ENCODE measurements at places on chromosomes 13 and 19. TPM values are rescaled to one million over a fixed set of nuclear protein-coding genes. Genes with fewer than 3 reads are reported as not detected.

GRCh38 chr13:63311587-63311986, 1895.9 kb upstream of the PCDH20 start:
- DNase-seq, result no peak

DNA sequence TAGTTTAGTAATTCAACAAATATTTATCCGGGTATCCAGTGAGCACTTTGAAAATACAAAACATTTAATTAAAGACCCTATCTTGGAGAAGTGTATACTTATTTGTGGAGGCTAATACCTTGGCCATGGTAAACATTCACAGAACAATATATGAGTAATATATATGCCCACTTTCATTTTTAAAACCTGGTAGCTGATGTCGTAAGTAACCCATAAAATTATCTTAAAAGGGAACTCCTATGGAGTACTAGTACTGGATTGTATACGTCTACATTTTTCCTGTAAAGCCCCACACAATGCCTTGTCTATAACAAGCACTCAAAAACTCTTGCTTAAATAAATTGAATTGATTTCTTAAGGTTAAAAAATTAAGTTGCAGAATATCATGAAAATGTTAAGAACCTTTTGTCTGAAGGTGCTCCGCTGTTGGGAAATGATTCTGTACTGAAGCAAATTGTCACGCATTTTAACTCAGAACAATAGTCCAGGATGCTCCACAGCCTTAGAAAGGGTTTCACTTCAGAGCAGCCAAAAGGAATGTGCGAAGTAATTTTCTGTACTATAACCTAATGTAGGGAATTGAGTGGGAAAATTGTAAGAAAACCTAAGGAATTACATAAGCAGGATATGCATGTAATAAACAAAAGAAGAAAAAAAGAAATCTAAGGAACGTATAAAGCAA, 58.9 kb upstream of the C1QTNF9 start:
- no peak for DNase-seq

DNA sequence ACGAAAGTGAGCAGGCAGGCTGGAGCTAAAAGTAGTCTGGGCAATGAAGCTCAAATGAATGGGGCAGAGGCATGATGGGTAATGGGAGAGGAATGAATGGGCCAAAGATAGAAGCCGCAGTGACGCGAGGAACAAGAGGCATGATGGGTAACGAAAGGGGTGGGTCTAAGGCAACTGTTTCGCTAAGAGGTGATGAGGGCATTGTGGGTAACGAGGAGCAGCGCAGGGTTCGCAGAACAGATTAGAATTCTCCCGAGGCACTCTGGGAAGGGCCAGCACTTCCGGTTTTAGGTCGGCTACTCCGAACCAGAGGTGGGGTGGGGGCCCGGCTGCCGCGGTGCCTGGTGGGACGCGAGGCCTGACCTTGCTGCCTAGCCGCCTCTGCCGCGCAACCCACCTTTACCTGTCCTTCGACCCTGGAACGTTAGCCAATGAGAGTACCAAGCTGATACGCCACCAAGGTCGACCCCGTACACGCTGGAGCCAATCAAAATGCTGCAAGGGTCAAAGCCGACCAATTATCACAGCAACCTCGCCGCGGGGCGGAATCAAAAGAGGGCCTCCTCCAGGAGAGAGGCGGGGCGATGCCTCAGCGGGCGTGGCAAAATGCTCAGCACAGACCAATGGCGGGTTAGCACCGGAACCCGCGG, 563 bp upstream of the TOMM40 start:
- peak; percentile 100 for DNase-seq

GRCh38 chr13:43872181-43872580, 7.4 kb downstream of the CCDC122 start:
- peak; percentile 2 for DNase-seq

DNA sequence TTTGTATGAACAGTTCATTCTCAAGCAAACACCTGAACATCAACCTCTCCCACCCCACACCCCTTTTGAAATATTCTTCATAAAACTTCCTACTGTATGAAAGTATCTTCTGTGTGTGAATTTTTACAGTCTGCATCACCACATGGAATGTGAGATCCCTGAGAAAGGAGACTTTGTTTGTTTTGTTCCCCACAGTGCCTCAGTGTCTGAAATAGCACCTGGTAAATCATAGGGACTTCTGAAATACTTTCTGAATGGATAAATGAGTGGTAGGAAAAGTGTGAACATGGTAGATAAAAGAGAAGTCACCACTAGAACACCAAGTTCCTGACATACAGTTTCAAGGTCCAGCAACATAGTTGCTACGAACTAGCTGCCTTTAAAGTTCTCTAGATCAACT, 1071.2 kb downstream of the EFNB2 start:
- DNase-seq, result no peak

DNA sequence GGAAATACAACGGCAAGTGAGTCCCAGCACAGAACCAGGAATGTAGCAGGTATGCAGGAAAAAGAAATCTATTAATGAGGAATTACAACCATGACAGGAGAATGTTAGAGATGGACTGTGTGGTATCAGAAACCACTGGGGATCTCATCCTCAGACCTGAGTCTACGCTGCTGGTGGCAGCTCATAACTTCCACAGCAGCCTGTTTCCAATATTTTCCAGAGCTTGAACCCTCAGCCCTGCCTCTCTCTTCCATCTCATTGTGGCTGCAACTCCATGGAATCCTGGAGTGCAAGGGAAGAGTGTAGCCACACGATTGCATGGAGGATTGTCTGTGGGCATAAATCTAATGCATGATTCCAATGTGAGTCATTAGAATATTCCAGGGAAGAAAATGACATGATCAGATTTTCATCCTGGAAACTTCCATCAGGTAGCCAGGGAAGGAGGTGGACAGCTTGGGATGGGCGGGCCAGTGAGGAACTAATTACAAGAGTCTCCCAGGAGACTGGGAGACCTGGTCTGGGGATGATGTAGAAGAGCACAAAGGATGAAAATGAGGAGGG, 14.9 kb downstream of the PLA2G4C start:
- DNase-seq, result no peak

GRCh38 chr19:53554804-53555203, 16.9 kb downstream of the ZNF331 start:
- DNase-seq, result no peak

GRCh38 chr13:65710514-65710913, 1519.6 kb downstream of the PCDH9 start:
- DNase-seq, result no peak

GRCh38 chr13:29679396-29680053, 84.0 kb upstream of the SLC7A1 start:
- no peak for DNase-seq

GRCh38 chr13:28401303-28402056, 93.4 kb downstream of the FLT1 start:
- DNase-seq, result no peak

- no peak for DNase-seq
Measured at GRCh38 chr19:13005861-13006370, 10.6 kb downstream of the NFIX start.

The IZUMO1 gene
- 1.7 TPM for total RNA-seq

The IGSF23 gene
- total RNA-seq, result not detected
